ENCODE measurements at places on chromosomes 2 and 18. TPM values are rescaled to one million over a fixed set of nuclear protein-coding genes. Genes with fewer than 3 reads are reported as not detected.

DNA sequence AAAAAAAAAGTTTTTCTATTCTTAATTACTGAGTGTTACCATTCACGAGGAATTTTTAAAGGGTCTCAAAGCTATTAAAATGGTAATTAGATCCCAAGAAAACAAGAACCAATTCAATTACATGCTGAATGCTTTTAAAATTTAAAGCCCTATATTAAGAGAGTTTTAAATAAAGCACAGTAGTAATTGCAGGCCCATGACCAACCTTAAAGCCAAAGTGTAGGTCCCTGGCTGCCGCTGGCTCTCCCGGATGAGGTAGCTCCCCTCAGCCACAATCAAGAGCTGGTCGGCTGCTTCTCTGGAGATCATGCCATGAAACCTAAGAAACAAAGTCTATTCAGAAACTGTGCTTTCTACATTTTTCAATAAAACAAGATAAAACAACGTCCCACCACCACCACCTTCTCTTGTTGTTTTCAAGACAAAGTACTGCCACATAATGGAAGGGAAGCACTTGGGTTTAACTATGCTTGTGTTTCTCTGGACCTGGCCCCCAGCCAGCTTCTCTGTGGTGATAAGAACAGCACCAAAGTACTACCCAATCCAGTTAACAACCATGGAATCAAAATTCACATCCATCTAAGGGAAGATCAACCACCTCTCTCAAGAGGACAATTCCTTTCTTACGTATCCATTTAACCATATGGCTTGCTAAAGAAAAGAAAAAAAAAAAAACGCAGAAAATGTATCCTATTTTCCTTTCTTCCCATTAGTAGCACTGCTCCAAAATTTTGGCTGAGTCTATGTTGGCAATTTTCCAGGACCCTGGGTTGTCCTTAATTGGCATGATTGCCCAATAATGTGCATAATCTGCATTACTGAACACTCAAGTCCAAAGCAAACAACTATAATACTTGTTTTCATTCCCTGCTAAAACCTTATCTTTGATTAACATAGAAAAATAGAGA lies 90.1 kb downstream of the CHN1 start:
- H3K27me3 ChIP-seq, result no peaks in the 10 kb centered on the region
- H3K27ac ChIP-seq, result no peak overlapping the region
- DNase-seq, result no peak
- H3K4me3 ChIP-seq, result no peak overlapping the region
- H3K4me1 ChIP-seq, result no peaks in the 10 kb centered on the region

DNA sequence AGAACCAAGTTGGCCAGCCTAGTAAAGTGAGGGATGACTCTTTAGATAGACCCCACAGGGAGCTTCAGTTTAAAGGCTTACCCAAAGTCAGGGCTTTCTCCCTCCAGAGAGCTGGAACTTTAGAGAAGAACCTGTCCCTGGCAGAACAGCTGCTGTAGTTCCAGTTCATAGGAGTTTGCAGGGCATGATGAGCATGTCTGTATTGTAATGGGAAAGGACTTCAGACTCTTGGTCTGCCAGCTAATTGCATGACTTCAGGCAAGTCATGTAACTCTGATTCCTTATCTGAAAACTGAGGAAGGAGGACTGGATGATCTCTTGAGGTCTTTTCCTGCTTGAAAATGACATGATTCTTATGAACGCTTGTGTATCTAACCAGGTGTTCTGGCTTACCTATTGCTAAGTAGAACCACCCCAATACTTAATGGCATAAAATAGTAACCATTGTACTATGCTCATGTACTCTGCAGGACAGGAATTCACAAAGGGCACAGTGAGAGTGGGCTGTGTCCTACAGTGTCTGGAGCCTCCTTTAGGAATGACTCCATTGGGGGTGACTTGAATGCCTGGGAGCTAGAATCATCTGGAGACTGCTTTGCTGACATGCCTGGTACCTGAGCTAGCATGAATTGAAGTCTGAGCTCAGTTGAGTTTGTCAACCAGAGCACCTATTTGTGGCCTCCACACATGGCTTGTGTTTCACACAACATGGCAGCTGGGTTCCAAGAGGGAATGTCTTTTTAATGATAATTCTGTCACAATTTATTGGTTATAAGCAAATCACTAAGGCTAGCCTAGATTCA lies 18.9 kb downstream of the SP5 start:
- H3K27ac ChIP-seq, result no peak overlapping the region
- no peak overlapping the region for H3K4me3 ChIP-seq
- no peaks in the 10 kb centered on the region for H3K4me1 ChIP-seq
- H3K27me3 ChIP-seq, result no peaks in the 10 kb centered on the region
- no peak for DNase-seq

GRCh38 chr2:164910101-164910899 lies 45.0 kb downstream of the SLC38A11 start:
- H3K4me1 ChIP-seq, result peaks cover 6% of the 10 kb centered on the region
- no peak overlapping the region for H3K4me3 ChIP-seq
- DNase-seq, result no peak
- H3K27ac ChIP-seq, result peak overlapping the region; percentile 38
- no peaks in the 10 kb centered on the region for H3K36me3 ChIP-seq

DNA sequence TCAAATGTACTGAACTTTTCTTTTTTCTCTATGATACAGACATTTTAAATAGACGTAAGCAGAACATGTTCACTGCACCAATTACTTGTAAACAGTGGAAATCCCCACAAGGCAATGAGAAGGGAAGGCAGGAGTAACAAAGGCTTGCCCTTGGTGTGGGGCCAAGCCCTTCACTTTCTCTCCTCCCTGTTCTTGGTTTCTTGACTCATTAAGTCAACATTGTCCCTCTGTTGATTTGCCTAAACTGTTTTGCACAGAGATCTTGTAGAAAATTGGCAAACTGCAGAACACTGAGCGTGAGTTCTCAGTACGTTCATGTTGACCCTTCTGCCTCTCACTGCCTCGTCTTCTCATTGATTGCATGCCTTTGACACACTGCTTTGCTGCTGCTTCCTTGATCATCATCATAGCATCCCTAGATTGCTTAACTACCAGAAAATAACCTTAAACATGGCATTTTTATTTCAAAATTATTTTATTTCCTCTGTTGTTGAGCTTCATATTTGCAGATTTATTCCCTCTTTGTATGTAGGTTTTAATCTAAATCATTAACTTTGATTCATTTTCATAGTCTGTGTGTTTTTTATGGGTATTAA lies 257.7 kb downstream of the PTGR3 start:
- DNase-seq, result no peak
- H3K36me3 ChIP-seq, result no peaks in the 10 kb centered on the region
- H3K4me1 ChIP-seq, result no peaks in the 10 kb centered on the region
- H3K4me3 ChIP-seq, result no peak overlapping the region
- no peaks in the 10 kb centered on the region for H3K27me3 ChIP-seq
- no peak overlapping the region for H3K27ac ChIP-seq

The HSPE1 gene
- total RNA-seq, result 88.2 TPM

GRCh38 chr2:36677996-36678605 lies 18.4 kb upstream of the VIT start:
- H3K27ac ChIP-seq, result no peak overlapping the region
- H3K27me3 ChIP-seq, result no peaks in the 10 kb centered on the region
- no peaks in the 10 kb centered on the region for H3K4me1 ChIP-seq
- no peaks in the 10 kb centered on the region for H3K36me3 ChIP-seq
- no peak overlapping the region for H3K4me3 ChIP-seq

The ITGB1BP1 gene
- 6.6 TPM for total RNA-seq

The SCN2A gene
- total RNA-seq, result 0.33 TPM
